ENCODE measurements at places on chromosomes 7 and 10. TPM values are rescaled to one million over a fixed set of nuclear protein-coding genes. Genes with fewer than 3 reads are reported as not detected.

GRCh38 chr10:61792921-61793320 is 108.6 kb upstream of the ARID5B start:
- H3K4me1 ChIP-seq = peaks cover 3% of the 10 kb centered on the region
- no peak overlapping the region for H3K4me3 ChIP-seq
- DNase-seq = no peak
- H3K36me3 ChIP-seq = no peaks in the 10 kb centered on the region

The CCDC146 gene
- total RNA-seq = 44.6 TPM

- H3K4me1 ChIP-seq = no peaks in the 10 kb centered on the region
- no peak overlapping the region for H3K4me3 ChIP-seq
- no peaks in the 10 kb centered on the region for H3K27me3 ChIP-seq
- no peak overlapping the region for H3K27ac ChIP-seq
- no peak for DNase-seq
Measured at GRCh38 chr10:84654671-84655070, 326.3 kb downstream of the CCSER2 start.

- no peaks in the 10 kb centered on the region for H3K36me3 ChIP-seq
- no peaks in the 10 kb centered on the region for H3K27me3 ChIP-seq
- H3K4me3 ChIP-seq = no peak overlapping the region
Measured at GRCh38 chr10:124293616-124294449, 124.9 kb downstream of the OAT start.

The PLCE1 gene
- total RNA-seq = 15.3 TPM

DNA sequence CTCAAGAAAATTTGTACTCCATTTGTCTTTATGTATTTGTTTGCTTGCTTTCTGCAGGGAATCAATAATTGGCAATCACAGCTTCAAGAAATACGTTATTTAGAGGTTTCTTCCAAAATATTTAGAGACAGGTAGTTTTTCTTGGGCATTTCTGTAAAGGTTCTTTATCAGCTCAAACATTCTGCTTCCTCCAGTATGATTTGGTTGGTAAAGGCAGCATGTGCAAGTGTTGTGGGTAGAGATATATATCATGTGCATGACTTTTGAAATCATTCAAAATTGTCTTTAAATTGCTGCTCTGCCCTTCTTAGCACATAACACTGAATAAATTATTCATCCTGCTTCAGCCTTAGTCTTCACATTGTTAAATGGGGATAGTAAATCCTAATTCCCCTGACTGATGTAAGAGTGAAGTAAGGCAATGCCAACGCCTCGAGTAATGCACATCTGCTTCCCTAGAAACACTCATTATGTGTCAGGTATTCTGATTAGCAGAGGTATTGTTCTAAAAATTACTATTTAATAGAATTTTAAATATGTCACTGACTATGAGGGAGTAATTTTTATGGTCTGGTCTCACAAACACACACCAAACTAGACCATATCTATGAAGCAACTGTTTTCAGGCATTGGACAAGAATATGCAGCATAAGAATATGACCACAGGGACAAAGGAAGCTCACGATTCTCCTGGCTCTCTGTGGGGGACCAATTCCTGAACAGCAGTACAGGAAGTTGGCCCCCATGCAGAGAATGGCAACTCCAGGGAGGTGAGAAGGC is 77.3 kb upstream of the AKR1E2 start:
- no peaks in the 10 kb centered on the region for H3K27me3 ChIP-seq
- no peak for DNase-seq
- no peak overlapping the region for H3K27ac ChIP-seq
- no peaks in the 10 kb centered on the region for H3K4me1 ChIP-seq
- no peaks in the 10 kb centered on the region for H3K36me3 ChIP-seq

GRCh38 chr7:132652507-132652906 is 76.2 kb upstream of the PLXNA4 start:
- no peak overlapping the region for H3K27ac ChIP-seq
- H3K27me3 ChIP-seq = no peaks in the 10 kb centered on the region
- DNase-seq = no peak
- H3K4me3 ChIP-seq = no peak overlapping the region
- H3K36me3 ChIP-seq = no peaks in the 10 kb centered on the region

The PPP1R17 gene
- not detected for total RNA-seq

DNA sequence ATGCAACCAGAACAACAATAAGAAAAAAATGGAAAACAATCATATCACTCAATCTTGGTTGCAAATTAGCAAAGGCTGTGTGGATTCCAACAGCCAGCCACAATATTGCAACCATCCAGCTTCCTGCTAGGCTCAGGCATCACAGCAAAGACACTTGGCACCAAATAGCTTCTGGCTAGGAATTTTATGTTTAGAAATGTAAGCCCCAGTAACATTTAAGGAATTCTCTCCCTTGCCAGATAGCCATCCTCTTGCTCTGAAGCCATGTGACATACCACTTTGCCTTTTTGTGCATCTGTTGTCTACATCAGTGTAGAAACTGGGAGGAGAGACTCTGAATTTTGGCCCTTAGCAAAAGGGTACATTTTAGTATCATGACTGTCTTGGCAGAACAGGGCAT is 22.2 kb downstream of the MKX start:
- H3K36me3 ChIP-seq = no peaks in the 10 kb centered on the region

GRCh38 chr7:229184-229964 is 37.0 kb downstream of the FAM20C start:
- no peaks in the 10 kb centered on the region for H3K36me3 ChIP-seq
- peaks cover 23% of the 10 kb centered on the region for H3K4me1 ChIP-seq
- H3K27me3 ChIP-seq = no peaks in the 10 kb centered on the region
- no peak overlapping the region for H3K4me3 ChIP-seq
- no peak overlapping the region for H3K27ac ChIP-seq

GRCh38 chr10:83492004-83492403 is 647.3 kb upstream of the GHITM start:
- DNase-seq = no peak
- H3K27ac ChIP-seq = no peak overlapping the region
- no peaks in the 10 kb centered on the region for H3K4me1 ChIP-seq
- H3K4me3 ChIP-seq = no peak overlapping the region
- no peaks in the 10 kb centered on the region for H3K36me3 ChIP-seq

DNA sequence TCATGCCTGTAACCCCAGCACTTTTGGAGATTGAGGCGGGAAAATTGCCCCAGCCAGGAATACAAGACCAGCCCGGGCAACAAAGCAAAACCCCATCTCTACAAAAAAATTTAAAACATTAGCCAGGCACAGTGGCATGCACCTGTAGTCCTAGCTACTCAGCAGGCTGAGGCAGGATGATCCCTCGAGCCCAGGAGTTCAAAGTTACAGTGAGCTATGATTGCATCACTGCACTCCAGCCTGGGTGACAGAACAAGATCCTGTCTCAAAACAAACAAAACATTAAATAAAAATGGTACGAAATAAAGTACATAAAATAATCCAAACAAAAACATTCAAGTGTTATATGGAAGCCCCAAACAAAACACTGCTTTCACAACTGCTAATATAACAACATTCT is 125.0 kb downstream of the SNX13 start:
- H3K4me3 ChIP-seq = no peak overlapping the region
- H3K4me1 ChIP-seq = no peaks in the 10 kb centered on the region
- DNase-seq = no peak

- no peak for DNase-seq
- H3K36me3 ChIP-seq = no peaks in the 10 kb centered on the region
- no peak overlapping the region for H3K27ac ChIP-seq
- H3K27me3 ChIP-seq = no peaks in the 10 kb centered on the region
Measured at GRCh38 chr10:43135064-43135463, 3.2 kb upstream of the CSGALNACT2 start.

Data from ovary (tissue), 10 donors.